ENCODE measurements at places on chromosomes 3 and 15.

- DNase-seq = peak; percentile 10
Observed at GRCh38 chr3:51343918-51344687, 41.0 kb upstream of the MANF start.

- peak; percentile 28 for DNase-seq
Observed at GRCh38 chr15:98421419-98422129, 226.8 kb upstream of the IGF1R start.

- no peak for DNase-seq
Observed at GRCh38 chr3:11392014-11392859, 120.0 kb downstream of the ATG7 start.

GRCh38 chr15:65937476-65937875, 68.2 kb downstream of the RAB11A start:
- no peak for DNase-seq

- DNase-seq = no peak
Observed at GRCh38 chr3:71578054-71578751, 5.3 kb downstream of the FOXP1 start.

DNA sequence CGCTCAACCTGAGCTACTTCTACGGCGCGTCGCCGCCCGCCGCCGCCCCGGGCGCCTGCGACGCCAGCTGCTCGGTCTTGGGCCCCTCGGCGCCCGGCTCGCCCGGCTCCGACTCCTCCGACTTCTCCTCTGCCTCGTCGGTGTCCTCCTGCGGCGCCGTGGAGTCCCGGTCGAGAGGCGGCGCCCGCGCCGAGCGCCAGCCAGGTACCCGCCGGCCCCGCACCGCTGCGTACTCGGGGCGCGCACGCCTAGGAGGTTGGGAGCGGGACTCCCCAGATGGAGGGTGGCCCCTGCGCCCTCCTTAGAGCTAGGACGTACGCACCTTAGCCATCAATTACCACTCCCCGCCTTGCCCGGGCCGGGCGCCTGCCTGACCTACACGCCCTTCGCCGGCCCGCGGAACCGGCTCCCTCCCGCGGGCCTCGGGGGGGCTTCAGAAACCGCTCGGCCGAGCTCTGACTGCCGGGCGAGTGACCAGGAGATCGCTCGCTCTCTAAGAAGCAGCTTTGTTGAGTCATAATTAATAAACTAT, 466 bp downstream of the NFKBIZ start:
- peak; percentile 24 for DNase-seq

- no peak for DNase-seq
Observed at GRCh38 chr3:164657631-164658030, 420.7 kb downstream of the SI start.

GRCh38 chr3:187804745-187805121, 59.5 kb upstream of the BCL6 start:
- no peak for DNase-seq

GRCh38 chr3:50138266-50139200, 16.6 kb upstream of the SEMA3F start:
- no peak for DNase-seq

GRCh38 chr15:27599034-27599433, 500.1 kb downstream of the OCA2 start:
- DNase-seq = no peak

DNA sequence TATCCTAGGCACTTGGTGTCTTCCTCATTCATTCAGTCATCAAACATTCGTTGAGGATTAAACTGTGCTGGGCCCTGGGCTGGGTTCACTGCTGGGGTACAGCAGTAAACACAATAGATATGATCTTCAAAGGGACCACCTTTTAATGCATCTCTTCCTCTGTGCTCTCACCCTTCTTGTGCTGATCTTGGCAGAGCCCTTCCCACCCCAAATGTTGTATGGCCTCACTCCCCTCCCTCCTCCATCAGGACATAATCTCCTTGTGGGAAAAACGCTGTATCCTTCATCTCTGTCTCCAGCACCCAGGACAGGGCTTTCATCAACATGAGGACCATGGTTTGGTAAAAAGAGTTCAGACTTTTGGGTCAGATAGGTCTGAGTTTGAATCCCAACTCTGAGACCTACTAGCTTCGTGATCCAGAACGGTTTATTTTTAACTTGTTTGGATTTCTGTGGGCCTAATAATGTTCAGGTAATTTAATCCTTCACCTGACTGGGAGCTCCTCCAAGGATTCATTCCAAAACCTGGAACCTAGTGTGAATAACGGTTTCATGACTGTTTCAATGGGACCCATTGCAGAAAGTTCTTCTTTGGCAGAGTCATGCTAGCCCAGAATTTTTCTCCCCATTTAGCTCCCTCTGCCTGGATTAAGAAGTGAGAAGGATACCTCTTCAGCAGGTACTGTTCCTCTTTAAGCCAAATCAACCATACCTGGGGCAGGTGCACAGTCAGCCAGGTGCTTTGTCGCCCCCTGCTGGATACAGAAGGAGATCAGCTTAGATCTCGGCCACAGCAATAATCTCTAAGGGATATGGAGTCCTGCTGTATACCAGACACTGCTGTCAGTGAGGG, 5.2 kb upstream of the WNT7A start:
- DNase-seq = no peak

DNA sequence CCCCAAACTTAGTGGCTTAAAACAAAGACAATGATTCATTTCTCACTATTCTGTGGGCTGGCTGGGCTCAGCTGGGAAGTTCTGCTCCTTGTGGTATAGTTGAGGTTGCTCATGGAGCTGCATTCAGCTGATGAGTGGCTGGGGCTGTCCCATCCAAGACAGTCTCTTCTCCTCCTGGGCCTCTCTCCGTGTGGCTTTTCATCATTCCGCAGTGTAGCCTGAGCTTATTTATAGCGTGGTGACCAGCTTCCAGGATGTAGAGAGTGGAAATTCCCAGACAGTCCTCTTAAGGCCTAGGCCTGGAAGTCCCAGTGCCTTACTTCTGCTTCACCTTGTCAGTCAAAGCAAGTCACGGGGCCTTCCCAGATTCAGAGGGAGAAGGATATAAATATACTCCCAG, 136.7 kb upstream of the DAZL start:
- no peak for DNase-seq

DNA sequence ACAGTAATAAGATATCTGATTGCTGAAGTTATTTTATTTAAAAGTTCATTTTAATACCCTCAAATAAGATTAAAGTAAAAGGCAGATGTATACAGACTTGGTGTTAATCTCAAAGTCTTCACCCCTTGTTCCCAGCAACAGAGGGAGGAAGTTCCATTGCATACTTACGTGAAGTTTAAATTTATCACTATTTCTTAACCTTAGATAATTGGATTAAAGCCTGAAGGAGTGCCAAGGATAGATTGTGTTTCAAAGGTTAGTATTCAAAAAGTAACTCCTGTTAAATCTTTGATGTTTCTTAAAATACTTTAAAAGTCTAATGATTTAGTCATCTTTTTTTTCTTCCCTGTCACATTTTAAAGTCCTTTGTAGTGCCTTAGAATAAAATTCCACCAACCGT, 39.3 kb downstream of the ATP1B3 start:
- no peak for DNase-seq

- no peak for DNase-seq
Observed at GRCh38 chr3:152270937-152271336, 2.2 kb downstream of the MBNL1 start.

DNA sequence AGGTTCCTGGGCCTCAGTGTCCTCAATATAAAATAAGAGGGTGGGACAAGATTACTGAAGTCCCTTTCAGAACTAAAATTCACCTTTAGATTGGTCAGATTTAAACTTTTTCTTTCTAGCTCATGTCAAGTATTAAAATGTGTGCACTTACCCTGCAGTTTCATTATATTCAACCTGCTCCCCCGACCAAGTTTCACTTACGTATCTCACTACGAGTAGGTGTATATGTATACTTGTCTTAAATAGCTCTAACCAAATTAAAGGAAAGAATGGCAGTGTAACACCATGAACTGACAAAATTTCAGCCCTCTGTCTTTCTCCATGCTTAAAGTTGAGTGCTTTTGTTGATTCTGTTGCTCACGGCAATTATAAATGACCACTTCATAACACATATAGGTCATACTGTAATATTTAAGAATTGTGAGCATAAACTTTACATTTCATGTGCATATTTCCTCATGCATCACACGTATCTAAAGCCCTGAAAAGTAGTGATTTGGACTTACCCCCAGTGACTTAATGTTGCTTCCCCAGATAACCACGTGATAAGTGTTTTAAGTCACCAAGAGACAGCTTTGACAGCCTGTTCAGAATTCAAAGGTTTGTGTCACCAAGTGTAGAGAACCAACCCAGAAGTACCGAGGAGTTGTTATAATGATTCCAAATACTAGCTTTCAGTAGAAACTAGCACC, 70.0 kb downstream of the PGPEP1L start:
- no peak for DNase-seq

DNA sequence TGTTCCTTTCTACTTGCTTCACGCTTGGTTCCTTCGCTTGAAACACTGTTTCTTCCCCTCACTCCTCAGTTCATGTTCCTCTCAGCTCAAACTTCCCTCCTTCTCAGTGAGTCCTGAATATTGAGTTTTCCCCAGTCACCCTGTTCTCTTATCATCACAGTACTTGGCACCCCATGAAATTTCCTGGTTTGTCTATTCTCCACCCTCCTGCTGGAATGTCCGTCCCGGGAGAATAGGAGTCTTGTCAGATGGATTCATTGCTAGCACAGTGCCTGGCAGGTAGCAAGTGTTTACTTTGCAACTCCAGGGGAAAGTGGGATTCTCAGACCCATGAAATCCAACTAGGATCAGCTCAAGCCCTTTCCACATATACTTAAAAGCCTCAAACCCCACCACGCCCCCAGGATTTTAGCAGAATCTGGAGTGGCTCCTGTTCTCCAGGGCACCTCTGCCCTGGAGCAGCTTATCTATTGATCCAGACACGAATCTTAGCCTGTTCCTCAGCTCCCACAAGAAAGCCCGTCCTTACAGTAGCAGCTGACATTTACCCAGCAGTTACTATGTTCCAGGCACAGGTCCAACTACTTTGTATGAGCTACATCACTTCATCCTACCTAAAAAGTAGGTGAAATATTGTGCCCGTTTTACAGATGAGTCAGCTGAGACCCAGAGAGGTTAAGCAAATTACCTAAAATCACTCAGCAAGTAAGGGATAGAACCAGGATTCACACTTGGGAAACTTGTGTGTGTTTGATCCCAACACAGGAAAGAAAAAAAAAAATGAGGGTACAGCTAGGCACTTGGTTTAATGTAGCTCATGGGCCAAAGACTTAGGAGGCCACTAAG, 36.8 kb upstream of the MAP3K13 start:
- DNase-seq = no peak

- no peak for DNase-seq
Observed at GRCh38 chr3:127771746-127772145, 50.6 kb downstream of the MGLL start.
